ENCODE measurements at places on chromosomes 13 and 19.
A peak's percentile ranks its signal among the peaks of the same experiment; 100 is the strongest.

DNA sequence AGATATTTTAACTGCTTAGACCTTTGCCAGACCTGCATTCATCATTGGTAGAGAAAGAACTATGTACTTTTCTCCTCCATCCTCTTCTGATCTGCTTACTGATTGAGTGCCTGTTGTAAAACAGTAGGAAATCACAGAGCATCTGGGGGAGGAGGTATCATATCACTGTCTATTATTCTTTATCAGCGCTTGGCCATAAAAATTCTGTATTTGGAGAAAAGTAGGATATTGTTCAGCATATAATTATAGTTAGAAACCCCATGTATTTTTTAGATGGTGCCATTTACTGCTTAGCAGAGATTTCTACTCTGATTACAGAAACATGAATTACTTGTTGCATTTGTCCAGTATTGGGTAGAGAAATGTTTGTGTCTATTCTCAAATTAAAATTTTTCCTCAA, 62.4 kb downstream of the URI1 start:
- DNase-seq = no peak

- DNase-seq = no peak
Observed at GRCh38 chr13:25912961-25913360, 138.9 kb downstream of the SHISA2 start.

DNA sequence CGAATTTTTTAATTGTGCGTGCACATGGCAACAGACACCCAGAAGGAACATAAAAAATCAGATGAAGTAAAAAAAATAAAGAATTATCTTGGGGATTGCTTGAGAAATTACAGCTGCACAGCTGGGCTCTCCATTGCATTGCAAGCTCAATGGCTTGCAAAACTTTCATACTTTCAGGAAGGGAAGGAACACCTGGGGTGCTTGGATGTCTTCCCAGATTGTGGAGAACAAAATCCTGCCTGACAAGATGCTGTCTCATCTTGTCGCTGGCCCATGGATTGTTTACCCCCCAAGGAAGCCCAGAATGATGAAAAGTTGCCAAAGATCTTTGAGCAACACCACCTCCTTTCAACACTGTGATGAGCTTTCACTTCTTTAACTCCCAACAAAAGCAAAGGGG, 11.0 kb upstream of the CASP14 start:
- DNase-seq = peak; percentile 5

DNA sequence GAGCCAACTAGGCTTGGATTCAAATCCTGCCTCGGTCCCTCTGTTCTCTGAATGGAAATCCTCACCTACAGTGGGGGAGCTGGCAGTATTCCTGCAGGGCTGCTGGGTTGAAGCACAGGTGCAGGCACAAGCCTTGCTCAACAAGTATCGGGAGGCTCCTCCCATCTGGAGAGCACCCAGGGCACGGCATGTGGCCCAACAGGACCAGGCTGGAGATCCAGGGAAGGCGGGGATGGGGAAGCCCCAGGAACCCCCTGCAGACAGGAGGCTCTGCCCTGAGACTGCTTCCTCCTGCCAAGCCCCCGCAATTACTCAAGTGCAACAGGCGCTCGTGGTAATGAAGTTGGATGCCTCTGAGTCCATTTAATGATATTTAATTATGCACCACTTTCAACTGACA, 128.0 kb upstream of the VSTM2B start:
- DNase-seq = no peak

DNA sequence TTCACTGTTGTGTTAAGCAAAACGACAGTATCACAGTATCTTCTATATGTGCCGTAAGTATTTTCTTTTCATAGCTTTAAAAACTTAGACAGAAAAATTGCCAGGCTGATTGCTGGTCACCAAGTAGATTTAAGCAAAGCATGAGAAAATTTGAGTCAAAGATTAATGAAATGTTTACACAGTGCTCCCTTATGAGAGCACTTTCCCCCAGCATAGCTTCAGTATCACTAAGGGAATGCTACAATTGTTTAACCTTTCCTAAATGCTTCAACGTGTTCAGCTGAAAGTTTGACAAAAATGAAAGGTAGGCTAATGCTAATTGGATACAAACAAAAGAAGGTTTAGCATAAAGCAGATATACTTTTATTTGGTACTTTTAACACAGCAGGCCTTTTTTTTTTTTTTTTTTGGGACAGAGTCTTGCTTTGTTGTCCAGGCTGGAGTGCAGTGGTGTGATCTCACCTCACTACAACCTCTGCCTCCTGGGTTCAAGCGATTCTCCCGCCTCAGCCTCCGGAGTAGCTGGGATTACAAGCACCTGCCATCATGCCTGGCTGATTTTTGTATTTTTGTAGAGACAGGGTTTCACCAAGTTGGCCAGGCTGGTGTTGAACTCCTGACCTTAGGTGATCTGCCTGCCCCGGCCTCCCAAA, 23.4 kb downstream of the PCCA start:
- no peak for DNase-seq

DNA sequence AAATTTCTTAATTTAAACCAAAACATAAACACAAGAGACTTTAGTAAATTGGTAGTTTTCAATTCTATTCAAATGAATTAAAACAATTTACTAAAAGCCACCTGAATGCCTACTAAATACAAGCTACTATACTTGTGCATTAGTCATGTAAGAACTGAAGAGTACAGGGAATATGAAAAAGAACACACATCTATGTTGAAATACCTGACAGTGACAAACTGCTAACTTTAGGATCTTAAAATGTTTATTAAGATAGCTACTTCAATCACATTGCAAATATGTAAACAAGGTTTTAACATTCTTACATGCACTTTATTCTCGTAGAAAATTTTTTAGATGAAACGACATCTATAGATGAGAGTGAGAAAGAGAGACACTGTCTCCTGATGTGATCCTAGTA, 4.1 kb downstream of the SPRYD7 start:
- no peak for DNase-seq

- DNase-seq = no peak
Observed at GRCh38 chr13:78618411-78618810, 15.1 kb upstream of the POU4F1 start.

DNA sequence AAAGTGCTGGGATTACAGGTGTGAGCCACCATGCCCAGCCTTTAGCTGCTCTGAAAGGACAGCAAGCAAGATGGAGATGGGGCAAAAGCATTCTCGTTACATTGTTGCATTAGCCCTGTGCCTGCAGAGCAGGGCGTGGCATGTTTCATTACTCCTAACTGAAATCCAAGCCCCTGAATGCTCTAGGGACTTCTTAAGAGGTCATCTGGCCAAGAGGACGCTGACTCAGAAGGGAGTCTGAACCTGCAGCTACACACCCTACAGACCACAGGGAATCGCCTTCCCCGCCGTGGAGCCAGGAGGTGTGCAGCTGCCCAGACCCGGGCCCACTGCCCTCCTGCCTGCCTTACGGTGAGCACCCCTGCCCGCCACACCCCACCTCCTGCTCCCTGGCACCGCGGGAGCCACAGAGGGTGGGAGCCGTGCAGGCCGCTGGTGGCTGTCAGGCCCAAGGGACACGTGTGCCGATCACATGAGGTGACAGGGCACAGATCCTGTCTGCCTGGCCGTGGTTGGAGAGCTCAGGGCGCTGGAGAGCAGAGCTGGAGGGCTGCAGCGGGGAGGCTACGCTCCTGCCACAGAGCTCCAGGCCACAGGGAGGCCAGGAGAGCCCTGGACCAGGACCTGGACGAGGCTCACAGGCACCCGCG, 27.2 kb downstream of the ADPRHL1 start:
- DNase-seq = no peak

DNA sequence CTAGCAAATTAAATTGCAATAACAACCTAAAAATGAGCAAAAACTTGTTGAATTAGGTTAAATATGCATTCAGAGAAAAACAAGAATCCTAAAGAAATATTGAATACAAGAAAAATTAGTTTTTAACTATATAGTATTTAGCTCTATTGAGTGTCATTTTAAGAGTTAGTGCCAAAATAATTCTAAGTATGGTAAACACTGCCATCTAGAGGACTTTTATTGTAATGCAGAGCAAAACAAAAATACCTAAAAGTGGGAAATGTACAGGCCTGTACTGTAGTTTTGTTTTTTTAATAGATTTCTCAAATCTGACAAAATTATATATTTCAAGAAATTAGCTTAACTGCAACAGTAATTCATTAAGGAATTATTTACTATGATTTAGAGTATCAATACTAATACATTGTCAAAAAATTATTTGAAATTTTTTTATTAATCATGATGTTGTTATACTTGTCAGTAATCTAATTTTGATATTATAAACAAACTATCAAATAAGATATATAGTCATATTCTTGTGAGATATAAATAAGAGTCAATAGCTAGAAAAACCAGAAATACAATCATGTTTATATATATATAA, 8.2 kb upstream of the PCDH9 start:
- no peak for DNase-seq

- no peak for DNase-seq
Observed at GRCh38 chr13:49240017-49240416, 7.7 kb upstream of the CDADC1 start.

GRCh38 chr13:32019612-32020233, 11.9 kb upstream of the FRY start:
- no peak for DNase-seq

Measured in tibial nerve (tissue), 4 donors.